ENCODE measurements at places on chromosomes 12 and 14. TPM values are rescaled to one million over a fixed set of nuclear protein-coding genes. Genes with fewer than 3 reads are reported as not detected.
A peak's percentile ranks its signal among the peaks of the same experiment; 100 is the strongest.

DNA sequence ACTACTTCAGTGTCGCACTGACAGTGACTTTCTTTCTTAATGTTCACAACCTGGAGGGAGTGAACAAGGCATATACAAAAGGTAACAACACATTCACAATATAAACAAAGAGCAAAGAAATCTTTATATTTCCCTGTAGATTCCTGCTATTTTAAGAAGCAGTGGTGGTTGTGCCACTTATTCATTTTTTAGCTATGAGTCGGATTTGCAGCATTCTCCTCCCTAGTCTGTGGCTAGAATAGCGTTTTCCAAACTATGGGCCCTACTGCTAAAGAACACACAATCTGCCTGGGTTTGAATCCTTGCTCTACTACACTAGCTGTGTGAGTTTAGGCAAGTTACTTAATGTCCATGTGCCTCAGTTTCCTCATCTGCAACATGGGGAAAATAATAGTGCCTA, 18.6 kb upstream of the MDM1 start:
- DNase-seq = no peak

DNA sequence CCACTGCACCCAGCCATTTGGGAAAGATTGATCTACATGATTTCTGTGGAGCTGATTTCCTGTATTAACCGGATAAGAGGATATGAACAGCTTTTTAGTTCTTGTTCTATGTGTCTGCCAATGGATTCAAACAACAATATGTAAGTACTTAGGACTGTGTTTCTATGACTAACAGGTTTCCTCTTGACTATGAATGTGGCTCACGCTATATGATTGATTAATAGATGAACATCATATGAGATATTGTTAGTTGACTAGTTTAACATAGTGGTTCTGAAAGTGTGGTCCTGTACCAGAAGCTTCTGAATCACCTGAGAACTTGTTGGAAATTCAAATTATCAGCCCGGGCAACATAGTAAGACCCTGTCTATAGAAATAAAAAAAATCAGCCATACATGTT, 12.8 kb upstream of the CSRP2 start:
- DNase-seq = no peak

DNA sequence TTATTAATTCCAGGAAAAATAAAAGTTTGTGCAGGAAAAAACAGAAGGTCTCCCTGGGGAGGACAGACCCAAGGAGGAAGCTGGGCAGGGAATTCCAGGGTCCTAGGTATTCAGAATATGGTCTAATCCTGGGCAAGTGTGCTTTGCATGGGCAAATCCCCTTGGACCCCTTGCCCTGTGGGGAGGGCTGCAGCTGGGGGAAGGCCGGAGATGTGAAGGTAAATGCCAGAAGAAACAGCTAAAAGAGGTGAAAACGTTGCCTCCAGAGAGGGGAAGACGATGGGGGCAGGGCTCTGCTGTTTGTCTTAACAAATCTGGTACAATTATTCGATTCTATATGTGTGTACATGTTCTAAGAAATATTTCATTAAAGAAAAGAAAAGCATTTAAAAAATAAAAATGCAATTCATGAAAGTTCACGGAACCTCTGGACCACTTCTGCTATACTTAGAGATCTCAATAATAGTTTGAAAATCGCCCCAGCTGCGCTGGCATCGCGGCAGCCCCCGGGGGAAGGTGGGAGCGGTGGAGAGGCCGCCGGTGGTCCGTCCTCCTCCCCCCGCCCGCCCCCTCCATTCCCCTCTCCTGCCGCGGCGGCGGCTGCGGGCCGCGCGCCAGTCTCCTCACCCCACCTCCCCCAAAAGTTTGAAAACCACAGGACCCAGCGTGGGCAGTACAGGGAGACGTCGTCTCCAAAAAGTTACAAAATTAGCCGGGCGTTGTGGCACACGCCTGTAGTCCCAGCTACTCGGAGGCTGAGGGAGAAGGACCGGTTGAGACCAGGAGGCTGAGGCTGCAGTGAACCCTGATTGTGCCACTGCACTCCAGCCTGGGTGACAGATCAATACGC, 1.5 kb upstream of the PRPF40B start:
- DNase-seq = no peak

- no peak for DNase-seq
Measured at GRCh38 chr14:103385929-103386712, 906 bp downstream of the MARK3 start.

DNA sequence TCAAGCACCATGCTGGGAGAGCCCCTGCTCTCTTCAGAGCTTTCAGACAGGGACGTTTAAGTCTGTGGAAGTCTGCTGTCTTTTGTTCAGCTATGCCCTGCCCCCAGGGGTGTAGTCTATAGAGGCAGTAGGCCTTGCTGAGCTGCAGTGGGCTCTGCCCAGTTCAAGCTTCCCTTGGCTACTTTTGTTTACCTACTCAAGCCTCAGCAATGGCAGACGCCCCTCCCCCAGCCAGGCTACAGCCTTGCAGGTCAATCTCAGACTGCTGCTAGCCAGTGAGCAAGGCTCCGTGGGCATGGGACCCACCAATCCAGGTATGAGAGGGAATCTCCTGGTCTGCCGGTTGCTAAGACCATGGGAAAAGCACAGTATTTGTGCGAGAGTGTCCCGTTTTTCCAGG, 37.4 kb upstream of the C12orf71 start:
- DNase-seq = no peak

DNA sequence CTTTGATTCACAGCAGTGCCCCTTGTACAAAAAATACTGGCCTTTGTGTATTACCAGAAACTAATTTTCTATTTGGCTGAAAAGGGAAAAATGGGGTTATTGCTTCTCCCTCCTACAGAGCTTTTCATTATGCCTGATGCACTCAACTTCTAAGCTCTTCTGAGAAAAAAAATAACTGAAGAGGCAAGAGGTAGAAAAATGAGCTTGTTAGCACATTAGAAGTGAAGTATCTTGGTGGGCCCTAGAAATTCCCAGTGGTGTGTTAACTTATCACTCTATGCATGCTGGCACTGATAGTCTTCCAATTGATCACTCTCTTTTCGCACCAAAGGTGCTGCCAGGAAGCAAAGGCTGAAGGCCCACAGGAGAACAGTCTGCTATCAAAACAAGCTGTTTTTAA, 17.1 kb downstream of the INSM2 start:
- DNase-seq = no peak

DNA sequence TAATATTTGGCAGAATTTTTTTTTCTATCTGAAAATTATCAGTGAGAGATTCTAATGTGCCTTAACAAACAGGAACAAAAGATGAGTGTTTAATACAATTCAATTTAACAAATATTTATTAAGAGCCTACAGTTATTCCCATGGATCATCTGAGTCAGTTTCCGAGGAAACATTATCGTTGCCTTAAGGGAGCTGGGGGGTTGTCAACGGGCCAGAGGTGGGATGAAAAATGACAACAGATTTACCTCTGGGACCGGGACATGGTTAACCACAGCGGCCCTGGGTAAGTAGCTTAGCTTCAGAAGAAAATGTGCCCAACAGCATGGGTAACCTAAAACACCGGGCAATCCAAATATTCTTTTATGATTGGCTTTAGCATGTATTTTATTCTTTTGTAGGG, 113.6 kb downstream of the DAD1 start:
- DNase-seq = no peak

DNA sequence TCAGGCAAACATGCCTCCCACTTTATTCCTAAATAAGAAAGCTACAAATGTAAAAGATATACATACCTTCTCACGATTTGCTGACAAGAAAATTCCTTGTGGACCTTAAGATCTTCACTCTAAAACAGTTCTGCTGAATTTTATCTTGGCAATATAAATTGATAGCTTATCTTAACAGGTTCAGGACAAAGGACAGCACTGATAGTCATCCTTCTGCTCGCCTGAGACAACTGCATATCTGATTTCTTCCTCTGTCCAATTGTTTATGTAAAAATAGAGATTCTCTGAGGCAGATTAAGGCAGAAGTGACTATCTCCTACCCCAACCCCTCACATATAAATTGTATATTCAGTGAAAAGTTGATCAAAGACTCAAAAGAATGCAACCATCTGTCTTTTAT, 44.9 kb downstream of the CAPZA3 start:
- no peak for DNase-seq

DNA sequence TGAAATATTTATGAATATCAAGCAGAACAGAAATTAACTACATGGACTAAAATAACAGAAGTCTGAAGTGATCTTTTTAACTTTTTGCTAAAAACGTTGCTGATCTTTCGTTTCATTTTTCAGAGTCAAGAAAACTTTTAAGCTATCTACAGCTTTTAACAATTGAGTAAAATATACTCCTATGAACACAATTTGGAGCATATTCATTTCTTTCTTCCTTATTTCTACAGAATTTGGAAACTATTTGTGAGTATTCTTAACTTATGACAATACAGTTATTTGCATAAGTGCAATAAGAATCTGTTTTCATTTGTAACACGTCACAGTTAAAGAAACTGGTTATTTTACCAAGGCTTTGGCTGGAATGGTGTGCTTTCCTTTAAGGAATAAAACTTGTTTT, 21.0 kb upstream of the B4GALNT1 start:
- no peak for DNase-seq

DNA sequence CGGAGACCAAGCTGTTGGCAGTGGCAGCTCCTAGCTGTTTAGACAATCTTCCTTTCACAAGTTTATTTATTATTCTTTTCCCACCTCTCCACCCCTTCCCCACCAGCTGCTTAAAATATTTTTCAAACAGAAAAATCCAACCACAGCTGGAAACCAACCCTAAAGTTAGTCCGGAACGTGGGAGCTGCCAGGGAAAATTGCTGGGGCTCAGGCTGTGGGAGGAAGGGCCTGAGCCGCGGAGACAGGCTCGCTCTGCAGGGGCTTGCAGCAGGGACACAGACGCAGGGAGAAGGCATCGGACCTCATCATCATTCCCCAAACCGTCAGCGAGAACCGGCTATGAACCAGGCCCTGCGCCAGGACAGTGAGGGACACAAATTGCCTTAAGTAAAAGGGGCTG, 16.1 kb upstream of the TMEM106C start:
- DNase-seq = no peak

DNA sequence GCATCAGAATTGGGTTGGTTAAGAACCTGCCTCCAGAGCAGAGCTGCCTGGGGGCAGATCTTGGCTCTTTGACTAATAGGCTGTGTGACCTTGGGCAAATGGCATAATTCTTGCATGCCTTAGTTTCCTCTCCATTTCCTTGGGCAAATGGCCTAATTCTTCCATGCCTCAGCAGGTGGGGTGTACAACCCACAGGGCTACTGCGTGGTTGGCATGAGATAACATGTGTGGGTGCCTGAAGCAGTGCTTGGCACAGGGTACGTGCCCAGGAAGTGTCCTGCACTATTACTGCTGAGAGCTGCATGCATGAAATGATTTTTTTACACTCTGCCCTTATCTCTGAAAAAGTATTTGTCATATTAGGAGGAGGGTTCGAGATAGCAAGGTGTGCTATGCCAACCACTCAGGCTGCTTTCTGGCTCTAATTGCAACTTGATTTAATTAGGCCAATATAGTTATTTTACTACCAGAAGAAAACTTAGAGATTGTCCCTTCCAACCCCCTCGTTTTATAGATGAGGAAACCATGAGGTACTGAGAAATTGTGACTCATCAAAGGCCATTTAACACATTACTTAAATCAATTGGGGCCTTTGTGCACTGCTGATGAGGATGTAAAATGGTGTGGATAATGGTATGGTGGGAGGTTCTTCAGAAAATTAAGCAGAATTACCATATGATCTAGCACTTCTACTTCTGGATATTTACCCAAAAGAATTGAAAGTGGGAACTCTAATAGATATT, 161.6 kb upstream of the HIF1A start:
- DNase-seq = no peak

GRCh38 chr14:77618381-77618970, 2.0 kb upstream of the SPTLC2 start:
- no peak for DNase-seq

GRCh38 chr12:54372113-54372806, 8.0 kb upstream of the GPR84 start:
- no peak for DNase-seq

DNA sequence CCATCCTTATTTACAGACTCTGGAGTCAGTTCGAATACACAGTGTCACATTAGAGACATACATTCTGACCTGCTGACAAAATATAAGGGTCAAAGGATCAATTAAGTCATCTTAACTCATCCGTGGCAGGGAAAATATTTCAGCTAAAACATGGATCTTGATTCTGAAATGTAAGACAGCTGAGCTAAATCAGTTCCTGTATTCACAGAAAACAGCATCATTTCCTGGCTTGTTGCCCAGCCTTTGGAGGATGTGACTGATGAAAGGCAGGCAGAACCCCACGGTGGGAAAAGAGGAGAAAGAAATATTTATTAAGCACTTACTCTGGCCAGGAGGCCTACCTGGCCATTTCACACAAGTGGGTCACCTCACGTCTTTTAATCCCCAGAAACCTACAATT, 101.9 kb downstream of the GAS2L3 start:
- peak; percentile 29 for DNase-seq

- no peak for DNase-seq
Measured at GRCh38 chr14:32201816-32202490, at the start of gene RNU6-7. Gene RNU6-7 (plus strand): TSS chr14:32202045.

The GTF2H3 gene
- polyA plus RNA-seq = 26.8 TPM

The LMO3 gene
- polyA plus RNA-seq = 0.95 TPM

The KRT6A gene
- polyA plus RNA-seq = not detected

The KCNMB4 gene
- polyA plus RNA-seq = 12.7 TPM

The RPGRIP1 gene
- 0.82 TPM for polyA plus RNA-seq

The RTL1 gene
- 60.5 TPM for polyA plus RNA-seq

The SLC6A12 gene
- polyA plus RNA-seq = 0.90 TPM

The GPR65 gene
- 0.39 TPM for polyA plus RNA-seq

The PARP11 gene
- polyA plus RNA-seq = 7.1 TPM

The RNASE3 gene
- 0.28 TPM for polyA plus RNA-seq

Measured in forelimb muscle (tissue), 1 donor.